Right renal cortex interstitium (tissue), 3 donors: ENCODE measurements at places on chromosomes 2 and 18. TPM values are rescaled to one million over a fixed set of nuclear protein-coding genes. Genes with fewer than 3 reads are reported as not detected.

GRCh38 chr18:49646873-49647272 is 85.0 kb downstream of the LIPG start:
- no peak for DNase-seq

ANKRD53 gene
- polyA plus RNA-seq, result 0.37 TPM

GRCh38 chr2:109614715-109615636 is 812 bp downstream of the SOWAHC start:
- DNase-seq, result no peak

DNA sequence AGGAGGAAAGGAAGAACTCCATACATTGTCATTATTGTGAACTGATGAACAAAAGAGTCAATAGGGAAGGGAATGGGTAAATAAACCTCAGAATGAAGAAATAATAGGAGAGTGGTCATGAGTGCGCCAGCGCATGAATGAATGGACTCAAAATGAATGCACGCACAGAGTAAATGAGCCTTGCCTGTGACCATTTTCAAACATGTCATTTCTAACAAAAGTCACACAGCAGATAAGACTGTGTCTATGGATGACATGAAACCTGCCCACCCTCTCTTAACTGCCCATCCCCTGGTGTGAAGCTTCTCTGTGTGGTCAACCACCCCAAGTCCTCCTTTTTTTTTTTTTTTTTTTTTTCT is 121.1 kb upstream of the TEX51 start:
- DNase-seq, result no peak

- DNase-seq, result no peak
These were observed 215.4 kb downstream of the KLHL29 start for GRCh38 chr2:23600346-23600745.

GRCh38 chr2:239285071-239285931 is 115.5 kb downstream of the HDAC4 start:
- DNase-seq, result no peak

DNA sequence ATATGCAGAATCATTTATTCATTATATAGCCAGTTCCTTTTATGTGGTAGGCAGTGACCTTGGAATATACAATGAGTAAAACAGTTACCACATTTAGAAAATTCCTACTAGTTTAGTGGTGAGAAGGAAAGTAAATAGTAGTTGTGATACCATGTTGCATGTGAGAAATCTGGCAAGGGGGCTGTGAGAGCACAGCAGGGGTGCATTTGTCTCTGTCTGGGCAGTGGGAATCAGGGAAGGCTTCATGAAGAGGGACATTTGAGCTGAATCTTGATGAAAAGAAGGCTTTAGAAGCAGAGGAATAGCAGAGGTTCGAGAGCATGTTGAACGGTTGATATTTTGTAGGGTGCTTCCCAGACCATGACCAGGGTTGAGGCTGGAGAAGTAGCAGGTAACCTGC is 78.7 kb downstream of the RAB3GAP1 start:
- no peak for DNase-seq

- no peak for DNase-seq
These were observed 4.0 kb downstream of the TSGA10 start for GRCh38 chr2:99150706-99151105.

GRCh38 chr2:239337877-239338484 is 62.8 kb downstream of the HDAC4 start:
- no peak for DNase-seq

DUSP19 gene
- 5.8 TPM for polyA plus RNA-seq

DNA sequence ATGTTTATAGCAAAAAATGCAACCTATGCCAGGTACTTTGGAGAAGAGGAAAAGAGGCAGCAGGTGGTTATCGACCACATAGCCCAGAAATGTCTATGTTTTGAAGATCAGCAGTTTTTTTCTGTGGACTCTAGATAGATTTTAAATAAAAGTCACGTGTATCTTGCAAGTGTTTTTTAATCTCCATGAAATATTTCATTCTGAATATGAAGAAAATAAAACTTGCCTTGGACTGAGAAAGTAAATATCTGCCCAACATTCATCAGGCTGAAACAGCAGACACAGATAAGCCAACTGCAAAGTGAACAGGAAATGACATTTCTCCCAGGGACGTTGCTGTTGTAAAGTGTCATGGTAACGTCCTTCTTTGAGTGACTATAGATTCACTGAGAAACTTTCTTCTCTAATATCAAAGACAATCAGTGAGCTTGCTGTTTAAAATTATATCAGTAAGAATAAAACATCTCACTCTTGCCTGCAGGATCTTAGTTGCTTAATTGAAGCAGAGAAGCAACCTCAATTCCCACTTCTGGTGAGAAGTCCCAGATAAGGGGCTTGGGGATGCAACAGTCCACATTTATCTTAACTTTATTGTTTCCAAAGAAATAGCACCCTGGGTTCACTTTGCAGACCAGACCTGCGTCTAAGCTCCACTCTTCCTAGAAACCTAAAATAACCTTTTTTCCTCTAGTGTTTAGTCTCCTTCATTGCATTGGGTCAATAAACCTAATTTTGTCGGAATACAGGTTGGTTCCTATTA is 6.3 kb downstream of the MYOM1 start:
- no peak for DNase-seq

DNA sequence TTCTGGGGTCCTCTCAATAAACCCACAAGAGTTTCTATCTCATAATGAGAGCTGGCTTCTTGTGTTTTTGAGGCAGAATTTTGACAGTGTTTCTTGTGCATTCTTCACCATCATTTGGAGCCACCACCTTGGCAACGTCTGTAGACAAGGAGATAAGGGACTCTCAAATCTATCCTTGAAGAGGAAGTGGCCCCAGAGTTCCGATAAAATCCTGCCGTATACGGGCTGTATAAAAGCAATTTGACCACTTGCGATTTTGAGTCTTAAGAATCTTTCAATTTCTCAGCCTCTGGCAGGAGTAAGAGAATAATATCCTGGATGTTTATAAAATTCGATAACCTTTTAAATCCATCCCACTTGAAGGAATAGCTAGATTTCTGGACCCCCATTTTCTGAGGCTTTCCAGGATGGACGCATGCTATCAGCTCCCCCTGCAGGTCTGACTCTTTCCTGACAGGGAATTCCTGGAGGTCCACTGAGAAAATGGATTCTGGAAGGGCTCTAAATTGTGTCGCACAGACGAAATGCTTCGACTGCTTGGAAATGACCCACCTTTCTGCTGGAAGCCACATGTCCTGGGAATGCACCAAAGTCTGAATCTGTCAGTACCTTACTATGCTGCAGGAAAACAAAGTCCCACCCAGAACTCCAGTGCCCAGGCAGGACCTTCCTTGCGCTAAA is 54.1 kb downstream of the E2F6 start:
- no peak for DNase-seq

GRCh38 chr2:27638037-27638637 is 9.3 kb downstream of the GPN1 start:
- no peak for DNase-seq

AMER3 gene
- 0.01 TPM for polyA plus RNA-seq

DNA sequence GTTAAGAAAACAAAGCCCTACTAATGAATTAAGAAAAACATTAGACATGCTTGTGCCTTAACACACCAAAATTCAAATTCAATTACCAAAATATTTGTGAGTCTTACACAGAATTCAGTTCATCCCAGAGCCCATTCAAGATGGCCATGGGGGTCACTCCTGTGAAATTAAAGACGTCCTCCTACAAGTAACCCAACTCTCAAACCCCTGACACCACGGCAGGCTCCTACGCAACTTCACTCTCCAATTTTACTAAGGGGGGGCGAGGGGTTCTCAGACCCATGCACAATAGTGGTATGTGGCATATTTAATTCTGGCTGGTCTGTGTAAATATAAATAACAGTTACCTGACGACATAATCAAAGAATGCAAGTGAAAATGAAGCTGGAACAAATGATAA is 5.0 kb downstream of the ZNF516 start:
- DNase-seq, result no peak

NRP2 gene
- 62.9 TPM for polyA plus RNA-seq

GRCh38 chr2:9681427-9681817 is 50.6 kb upstream of the YWHAQ start:
- DNase-seq, result no peak

DNA sequence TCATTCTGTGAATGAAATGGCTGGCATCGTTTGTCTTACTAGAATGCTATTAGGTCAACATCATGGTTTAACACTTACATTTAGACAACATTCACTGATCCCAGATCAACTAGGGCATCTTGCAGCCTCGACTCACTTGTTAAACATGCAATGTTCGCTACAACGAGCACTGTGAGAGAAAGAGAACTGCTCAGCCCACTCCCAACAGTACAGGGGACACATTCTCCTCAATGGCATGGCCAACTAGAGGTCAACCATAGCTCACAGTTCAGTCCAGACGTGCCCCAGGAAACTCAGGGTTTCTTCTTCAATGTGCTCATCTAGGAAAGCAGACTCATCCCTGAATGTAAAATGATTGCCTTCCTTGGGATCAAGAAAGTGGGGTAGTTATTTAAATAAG is 5.9 kb downstream of the WIPF1 start:
- no peak for DNase-seq

GRP gene
- polyA plus RNA-seq, result 1.5 TPM

METTL5 gene
- polyA plus RNA-seq, result 54.6 TPM

DNA sequence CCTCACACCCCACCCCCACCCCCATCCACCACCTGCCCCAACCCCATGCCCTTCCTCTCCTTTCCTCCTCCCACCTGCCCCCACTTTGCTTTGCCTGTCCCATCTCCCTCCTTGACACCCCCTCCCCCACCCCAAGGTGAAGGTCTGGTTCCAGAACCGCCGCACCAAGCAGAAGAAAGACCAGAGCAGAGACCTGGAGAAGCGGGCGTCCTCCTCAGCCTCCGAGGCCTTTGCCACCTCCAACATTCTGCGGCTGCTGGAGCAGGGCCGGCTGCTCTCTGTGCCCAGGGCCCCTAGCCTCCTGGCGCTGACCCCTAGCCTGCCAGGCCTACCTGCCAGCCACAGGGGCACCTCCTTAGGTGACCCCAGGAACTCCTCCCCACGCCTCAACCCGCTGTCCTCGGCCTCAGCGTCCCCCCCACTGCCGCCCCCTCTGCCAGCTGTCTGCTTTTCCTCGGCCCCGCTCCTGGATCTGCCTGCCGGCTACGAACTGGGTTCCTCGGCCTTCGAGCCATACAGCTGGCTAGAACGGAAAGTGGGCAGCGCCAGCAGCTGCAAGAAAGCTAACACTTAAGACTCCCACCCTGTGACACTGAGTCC is 3.0 kb upstream of the ATP6V1B1 start:
- DNase-seq, result no peak

DNA sequence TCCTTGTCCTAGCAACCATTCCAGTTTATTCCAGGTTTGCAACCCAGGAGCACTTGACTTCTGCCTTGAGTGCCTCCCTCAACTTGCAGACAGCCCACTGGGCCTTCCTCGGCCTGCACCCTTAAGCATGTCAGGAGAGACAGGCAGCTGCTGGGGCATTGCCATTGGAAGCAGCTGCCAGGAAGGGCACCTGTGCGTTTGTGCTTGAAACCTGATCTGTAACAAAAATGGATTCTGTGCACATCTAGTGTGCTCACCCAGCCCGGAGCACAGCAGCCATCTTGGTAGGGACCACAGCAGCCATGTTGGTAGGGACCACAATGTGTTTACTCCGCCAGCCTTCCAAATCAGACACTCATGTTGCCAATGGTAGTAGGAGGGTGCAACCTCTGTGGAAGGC is 44.3 kb upstream of the GLI2 start:
- DNase-seq, result no peak

DNA sequence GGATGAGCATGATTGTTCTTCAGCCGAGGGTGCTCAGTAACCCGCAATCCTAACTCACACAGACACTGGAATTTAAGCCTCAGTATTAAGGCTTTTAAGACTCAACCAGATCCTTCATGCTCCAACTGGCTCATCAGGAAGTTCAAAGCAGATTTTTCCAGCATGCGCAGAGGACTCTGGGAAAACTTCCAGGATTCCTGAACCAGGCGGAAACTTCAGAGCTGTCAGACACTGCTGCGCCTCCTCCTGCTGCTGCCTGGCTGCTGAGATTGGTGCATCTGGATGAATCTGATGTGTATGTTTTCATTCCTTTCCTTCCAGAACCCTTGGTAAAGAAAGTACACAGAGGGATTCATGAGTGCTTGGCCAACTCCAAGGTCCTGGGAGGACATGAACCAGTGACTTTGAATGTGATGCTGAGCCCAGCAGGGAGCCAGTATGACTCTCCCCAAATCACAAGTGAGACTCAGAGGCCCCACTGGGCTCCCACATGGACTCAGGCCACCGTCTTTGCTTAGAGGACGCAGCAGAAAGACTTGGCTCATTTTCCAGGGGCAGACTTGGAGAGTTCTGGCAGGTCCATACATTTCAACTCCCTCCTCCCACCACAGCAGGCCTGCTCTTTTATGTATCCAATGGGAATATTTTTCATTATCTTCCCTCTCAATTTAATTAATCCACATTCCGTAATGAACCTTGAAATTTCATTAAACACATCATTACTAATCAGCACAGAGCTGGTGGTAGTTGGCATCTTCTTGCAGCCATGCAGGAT is 143.5 kb upstream of the HDAC4 start:
- no peak for DNase-seq

GRCh38 chr18:49778826-49779465 is 34.4 kb downstream of the ACAA2 start:
- no peak for DNase-seq

DNA sequence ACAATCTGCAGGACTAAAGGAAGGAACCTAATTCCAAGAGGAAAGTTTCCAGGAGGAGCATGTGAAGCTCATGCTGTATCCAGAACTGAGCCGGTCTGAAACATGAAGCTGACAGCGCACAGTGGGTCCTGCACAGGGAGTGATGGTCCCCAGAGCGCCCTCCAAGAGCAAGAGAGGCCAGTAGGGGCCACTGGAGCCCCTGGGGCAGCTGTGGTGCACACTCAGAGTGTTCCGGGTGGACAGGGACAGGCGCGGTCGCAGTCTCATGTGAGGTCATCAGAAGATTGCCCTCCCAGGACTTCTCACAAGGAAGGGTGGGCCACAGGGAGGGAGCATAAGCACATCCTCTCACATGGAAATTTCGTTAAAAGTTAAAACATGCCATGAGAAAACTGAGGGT is 355.9 kb downstream of the EIPR1 start:
- no peak for DNase-seq

RNF181 gene
- polyA plus RNA-seq, result 144 TPM

GRCh38 chr2:142681952-142682351 is 195.5 kb upstream of the KYNU start:
- DNase-seq, result no peak

DNA sequence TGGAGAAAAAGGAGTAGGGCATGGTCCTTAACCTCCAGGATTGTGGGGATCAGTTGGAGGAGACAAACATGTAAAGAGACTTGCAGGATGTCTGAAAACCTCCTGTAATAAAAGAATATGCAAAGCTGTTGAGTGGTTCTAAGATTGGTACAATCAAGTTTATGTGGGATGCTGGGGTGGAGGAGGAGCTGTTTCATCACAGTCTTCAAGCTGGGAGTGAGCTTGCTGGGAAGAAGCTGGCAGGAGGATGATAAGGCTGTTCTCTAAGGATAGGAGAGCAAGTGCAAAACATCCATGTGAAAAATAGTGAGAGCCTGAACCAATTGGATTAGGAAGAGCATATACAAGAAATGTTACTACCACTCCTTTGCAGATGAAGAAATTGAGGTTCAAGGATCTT is 161.9 kb upstream of the CRIM1 start:
- no peak for DNase-seq

RBMS1 gene
- 130 TPM for polyA plus RNA-seq

- no peak for DNase-seq
These were observed 7.4 kb upstream of the POLI start for GRCh38 chr18:54261894-54262293.

TMEFF2 gene
- polyA plus RNA-seq, result 14.1 TPM

GRCh38 chr2:128347171-128347558 is 28.5 kb upstream of the HS6ST1 start:
- DNase-seq, result no peak

GRCh38 chr2:169397697-169398096 is 35.4 kb upstream of the LRP2 start:
- no peak for DNase-seq

- no peak for DNase-seq
These were observed 138.7 kb upstream of the L3MBTL4 start for GRCh38 chr18:6553234-6553900.
